Non-pigmented ciliary epithelial cell (primary cell): ENCODE measurements at places on chromosomes 12 and 14.

DNA sequence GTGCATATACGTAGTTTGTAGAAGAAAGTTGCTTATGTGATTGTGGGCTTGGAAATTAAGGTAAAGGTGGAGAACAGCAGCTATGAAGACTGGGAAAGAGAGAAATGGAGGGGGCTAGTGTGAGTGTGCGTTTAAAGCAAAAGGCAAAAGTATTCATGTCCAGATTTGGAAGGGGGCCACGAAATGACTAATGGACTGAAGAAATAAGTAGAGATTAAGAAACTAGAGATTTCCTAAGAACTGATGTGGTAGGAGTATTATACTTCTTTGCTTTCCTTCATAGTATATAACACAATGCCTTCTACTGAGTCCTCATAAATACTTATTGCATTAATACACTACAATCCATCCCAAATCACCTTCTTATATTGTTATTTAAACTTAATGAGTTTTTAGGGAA is 298.6 kb upstream of the NOVA1 start:
- DNase-seq, result peak; percentile 10

- DNase-seq, result no peak
Observed at GRCh38 chr14:80839743-80840142, 101.8 kb downstream of the CEP128 start.

DNA sequence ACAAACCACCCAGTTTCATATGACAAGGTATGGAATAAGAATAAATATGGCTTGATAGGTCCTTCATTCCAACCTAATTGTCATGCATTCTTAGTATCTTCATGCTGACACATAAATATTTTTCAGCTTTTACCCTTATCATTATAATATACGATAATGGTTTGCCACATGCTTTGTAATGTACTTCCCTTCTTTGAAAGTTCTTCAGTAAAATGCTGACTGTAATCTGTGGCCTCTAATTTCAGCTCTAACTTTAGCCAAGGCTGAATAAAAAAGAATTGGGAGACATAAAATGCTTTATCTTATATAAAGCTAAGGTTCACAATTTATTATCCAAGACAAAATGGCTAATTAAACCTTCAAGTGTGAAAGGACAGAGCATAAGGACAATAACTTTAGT is 2.6 kb upstream of the MAP4K5 start:
- DNase-seq, result no peak

DNA sequence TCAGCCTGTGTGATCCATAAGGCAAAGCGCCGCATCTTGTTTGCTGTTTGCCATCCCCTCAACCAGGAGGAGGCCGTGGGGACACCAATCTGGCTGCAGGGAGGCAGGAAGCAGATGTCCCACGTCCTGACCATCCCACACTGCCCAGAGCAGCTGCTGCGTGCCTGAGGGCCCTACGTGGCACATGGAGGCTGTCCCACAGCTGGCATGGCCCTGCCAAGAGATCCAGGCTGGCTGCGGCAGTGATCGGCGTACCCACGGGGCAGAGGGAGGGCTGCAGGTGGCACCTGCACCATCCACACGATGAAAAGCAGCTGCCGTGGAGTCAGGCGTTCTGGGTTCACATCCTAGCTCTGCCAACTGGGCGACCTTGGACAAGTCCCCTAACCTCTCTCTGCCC is 42.0 kb downstream of the NCOR2 start:
- no peak for DNase-seq

DNA sequence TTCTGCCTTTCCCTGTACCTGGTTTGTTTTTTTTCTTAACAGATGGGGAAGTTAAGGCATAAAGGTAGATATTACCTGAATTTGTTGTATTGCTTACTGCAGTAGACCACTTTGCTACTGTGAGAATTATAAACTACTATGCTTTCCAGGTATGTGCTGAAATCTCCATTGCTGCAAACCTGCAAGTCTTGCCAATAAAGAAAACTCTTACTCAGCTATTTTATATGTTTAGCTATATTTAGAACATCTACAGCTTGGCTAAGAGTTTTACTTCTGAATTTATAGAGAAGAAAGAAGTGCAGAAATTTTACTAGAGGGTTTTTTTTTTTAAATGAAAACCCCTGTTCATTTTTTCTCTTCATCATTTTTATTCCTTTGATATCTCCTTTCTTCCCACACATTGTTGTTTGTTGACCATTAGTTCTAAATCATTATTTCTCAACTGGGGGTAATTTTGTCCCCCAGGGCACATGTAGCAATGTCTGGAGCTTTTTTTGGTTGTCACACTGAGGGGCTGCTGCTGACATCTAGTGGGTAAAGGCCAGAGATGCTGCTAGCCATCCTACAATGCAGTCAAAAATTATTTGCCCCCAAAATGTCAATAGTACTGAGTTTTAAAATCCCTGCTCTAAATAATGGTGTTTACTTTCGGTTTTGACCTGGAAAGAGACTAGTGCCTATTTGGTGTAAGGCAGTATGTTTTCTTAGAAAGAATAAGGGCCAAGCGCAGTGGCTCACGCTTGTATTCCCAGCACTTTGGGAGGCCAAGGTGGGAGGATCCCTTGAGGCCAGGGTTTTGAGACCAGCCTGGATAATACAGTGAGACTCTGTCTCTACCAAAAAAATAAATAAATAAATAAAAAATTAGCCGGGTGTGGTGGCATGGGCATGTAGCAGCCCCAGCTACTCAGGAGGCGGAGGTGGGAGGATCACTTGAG is 48.6 kb downstream of the PCNX1 start:
- no peak for DNase-seq

- DNase-seq, result no peak
Observed at GRCh38 chr12:41076114-41076513, 112.0 kb upstream of the PDZRN4 start.

DNA sequence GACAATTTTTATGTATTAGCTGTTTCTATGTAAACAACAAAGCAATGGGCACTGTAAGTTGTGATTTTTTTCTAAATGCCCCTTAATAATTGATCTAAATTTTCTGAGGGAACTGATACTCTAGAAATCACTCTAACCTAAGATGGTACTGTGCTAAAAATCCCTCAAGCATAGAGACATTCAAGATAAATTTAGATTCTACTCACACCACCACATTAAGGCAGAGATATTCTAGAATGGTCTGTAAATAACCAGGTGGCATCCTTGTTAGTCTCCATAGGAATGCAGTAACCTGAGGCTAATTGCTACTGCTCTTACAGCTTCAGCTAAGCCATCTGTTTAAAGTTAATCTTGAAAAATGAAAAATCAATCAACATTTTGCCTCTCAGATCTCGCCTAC is 87.3 kb downstream of the SLC41A2 start:
- no peak for DNase-seq

- DNase-seq, result no peak
Observed at GRCh38 chr14:50497351-50497750, 35.0 kb downstream of the MAP4K5 start.

- DNase-seq, result no peak
Observed at GRCh38 chr12:99121546-99121945, 476.5 kb downstream of the APAF1 start.

- no peak for DNase-seq
Observed at GRCh38 chr14:104228221-104228620, 89.8 kb downstream of the KIF26A start.

DNA sequence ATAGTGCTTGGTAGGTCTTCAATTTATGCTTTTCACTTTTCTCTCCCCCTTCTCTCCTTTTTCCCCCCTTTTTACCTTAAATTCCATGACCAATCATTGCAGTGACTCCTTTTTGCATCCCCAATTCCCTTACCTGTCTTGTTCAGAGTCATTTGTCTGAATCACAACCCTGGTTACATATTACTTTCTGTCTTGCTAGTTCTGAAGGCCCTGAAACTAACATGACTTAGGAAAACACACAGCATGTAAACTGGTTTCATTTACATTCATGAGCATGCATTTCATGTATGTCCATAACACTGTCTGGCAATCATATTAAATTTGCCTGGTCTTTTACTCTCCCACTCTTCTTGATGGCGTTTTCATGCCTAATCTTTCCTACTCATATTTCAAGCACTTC is 20.3 kb upstream of the FOXG1 start:
- DNase-seq, result no peak

DNA sequence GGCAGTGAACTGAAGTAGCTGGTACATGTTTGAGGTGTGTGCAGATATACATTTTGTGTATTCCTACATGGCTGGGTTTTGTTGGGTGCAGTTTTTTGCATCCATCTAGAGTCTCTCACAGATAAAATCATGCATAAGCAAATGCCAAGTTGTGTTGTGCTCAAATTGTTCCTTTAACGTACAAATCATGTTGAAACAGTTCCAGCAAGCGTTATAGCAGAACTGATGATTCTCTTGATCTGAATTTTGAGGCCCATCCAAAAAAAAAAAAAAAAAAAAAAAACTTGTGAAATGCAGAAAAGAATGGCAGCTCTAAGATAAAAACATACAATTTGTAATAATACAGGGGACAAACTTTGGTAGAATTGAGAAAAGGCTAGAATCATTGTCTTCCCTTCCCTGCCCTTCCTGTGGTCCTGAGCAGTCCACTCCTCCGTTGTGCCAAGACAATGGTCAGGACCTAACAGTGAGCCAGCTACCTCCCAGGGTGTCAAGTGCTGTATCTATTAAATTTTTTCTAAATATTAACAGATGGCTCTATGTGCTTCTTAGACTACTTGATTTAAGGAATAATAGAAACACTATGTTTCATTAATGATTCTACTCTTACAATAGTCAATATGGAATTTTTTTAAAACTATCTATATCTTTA is 122.1 kb downstream of the PLEKHA5 start:
- no peak for DNase-seq

- no peak for DNase-seq
Observed at GRCh38 chr12:71857657-71858056, 18.1 kb downstream of the TBC1D15 start.

GRCh38 chr12:85630851-85631250 is 205.4 kb downstream of the RASSF9 start:
- DNase-seq, result no peak

- DNase-seq, result no peak
Observed at GRCh38 chr14:66380143-66380542, 106.0 kb upstream of the CCDC196 start.

GRCh38 chr12:56120158-56120846 is 2.2 kb downstream of the ZC3H10 start:
- no peak for DNase-seq

GRCh38 chr12:32754111-32754510 is 1.6 kb downstream of the YARS2 start:
- no peak for DNase-seq

DNA sequence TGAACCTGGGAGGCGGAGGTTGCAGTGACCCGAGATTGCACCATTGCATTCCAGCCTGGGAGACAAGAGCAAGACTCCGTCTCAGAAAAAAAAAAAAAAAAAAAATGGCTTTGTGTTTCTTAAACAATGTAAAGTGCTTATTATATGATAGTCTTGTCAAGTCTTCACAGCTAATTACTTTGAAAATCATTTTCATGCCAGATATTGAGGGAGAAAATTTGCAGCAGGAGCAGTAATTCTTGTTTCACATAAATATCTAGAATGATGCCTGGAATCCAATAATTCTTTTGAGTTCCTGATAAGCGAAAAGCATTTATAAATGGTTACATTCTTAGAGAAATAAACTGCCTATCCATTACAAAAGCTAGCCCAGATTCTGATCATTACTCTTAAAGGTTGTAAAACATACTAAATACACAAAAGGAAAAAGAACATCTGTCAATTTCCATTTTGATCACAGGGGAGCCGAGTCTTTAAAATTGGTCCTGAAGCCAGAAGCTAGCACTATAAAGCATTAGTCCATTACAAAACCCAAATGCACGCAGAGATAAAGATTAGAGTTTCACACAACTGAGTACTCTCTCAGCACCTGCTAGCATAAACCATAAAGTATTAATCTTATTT is 50.3 kb downstream of the IFT81 start:
- no peak for DNase-seq

GRCh38 chr12:131351319-131352028 is 359.4 kb upstream of the SFSWAP start:
- DNase-seq, result no peak

DNA sequence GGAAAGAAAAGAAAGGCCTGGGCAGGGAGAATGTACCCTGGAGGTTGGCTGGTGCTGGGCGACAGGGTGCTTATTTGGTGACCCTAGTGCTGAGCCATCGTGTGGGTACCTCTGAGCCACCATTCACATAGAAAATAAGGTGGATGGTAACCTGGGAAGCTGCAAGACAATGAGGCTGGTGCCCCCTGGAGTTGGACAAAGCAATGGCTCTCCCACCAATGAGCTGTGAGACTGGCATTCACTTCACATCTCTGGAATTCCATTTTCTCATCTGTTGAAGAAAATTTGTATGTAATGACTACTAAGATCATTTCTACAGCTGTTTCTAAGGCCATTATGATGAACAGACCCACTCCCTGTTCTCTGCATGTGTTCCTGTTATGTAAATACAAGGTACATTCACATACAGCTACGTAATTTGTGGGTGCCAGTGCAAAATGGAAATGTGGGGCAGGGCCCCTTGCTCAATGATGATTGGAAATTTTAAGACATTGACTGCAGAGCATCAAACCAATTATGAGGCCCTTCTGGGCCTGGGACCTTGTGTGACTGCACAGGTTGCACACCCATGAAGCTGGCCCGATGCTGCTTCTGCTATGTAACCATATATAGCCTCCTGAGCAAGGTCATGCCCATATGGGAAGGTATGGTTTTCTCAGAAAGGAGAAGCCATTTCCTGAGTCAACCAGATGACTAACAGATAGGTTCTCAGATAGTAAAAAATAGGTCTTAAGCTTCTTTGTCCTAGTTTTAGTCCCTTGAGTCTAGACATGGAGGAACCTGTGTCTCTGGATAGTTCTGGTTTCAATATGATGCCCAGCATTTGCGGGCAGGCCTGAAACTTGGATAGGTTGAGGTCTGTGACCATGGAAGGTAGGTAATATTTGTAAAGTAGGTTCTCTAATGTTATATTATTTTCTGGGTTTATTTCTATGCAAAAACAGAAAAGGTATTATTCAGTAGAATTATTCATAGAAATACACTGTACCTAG is 63.4 kb upstream of the IGF1 start:
- DNase-seq, result no peak

- peak; percentile 88 for DNase-seq
Observed at GRCh38 chr14:21087294-21088091, 11.0 kb downstream of the ZNF219 start.
